Heart left ventricle (tissue), 16 donors: ENCODE measurements at places on chromosomes 1 and 21.

- peak; percentile 72 for DNase-seq
These were observed at the start of gene ILDR2 for GRCh38 chr1:166975361-166976129. TSS of gene ILDR2 (minus strand) at chr1:166975540. CDS start at chr1:166975268, 272 bp downstream.

- DNase-seq, result peak; percentile 16
These were observed 30.9 kb downstream of the MAPKAPK2 start for GRCh38 chr1:206715552-206716158.

GRCh38 chr1:160768295-160768657, 27.7 kb upstream of the LY9 start:
- peak; percentile 77 for DNase-seq

DNA sequence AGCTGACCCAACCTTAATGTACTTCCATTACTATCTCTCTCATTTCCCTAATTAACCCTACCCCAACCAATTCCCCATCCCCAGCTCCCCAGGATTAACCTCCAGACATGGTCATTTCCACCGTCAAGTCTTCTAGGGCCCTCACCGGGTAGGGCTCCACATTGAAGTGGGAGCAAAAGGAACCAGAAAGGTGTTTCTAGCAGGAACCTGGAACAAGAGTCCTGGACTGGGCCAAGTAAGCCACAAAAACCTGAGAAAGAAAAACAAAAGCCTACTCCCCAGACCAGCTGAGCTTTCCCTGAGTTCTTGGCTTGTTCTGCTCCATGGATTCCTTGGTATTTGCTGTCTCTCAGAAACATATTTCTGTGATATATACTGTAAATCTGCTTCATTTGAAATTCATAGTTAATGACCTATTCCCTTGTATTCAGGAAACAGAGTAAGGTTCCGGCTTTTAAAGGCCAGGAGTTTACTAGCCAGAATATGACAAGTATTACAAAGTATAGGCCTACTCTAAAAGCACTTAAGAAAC, 58.4 kb downstream of the SYF2 start:
- no peak for DNase-seq

DNA sequence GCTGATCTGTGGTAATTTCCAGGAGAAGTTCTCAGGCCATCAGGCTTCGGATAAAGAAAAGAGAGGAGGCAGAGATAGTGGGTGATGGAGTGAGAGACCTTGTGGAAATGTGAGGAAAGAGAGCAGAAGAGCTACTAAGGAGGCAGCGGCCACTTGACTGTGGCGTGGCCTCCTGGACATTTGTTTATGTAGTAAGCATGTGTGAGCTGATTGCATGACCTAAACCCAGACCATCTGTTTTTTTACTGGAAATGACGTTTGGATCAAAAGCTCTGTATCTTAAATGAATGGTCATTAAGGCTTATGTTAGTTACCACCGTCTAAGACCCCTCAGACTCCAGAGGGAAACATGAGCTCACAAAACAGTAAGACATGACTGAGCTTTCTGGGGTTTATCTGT, 13.6 kb downstream of the ATP1B1 start:
- no peak for DNase-seq

DNA sequence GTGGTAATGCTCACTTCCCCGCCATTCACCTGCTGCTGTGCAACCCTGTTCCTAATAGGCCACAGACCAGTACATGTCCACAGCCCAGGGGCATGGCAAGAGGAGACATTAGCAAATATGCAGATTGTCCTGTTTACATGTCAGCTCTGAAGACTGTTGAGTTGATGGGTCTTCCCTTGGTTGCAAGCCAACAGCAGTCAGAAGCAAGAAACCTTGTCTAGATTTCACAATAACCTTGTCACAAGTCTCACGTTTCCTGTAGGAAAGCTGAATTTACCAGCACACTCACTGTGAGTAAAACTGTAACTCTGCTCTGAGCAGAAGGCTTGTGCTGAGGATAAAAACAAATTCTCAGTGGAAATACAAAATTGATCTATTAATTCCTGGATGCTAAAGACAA, 195.1 kb downstream of the HLX start:
- DNase-seq, result no peak

- no peak for DNase-seq
These were observed 224.1 kb downstream of the SLC45A1 start for GRCh38 chr1:8541961-8542521.

DNA sequence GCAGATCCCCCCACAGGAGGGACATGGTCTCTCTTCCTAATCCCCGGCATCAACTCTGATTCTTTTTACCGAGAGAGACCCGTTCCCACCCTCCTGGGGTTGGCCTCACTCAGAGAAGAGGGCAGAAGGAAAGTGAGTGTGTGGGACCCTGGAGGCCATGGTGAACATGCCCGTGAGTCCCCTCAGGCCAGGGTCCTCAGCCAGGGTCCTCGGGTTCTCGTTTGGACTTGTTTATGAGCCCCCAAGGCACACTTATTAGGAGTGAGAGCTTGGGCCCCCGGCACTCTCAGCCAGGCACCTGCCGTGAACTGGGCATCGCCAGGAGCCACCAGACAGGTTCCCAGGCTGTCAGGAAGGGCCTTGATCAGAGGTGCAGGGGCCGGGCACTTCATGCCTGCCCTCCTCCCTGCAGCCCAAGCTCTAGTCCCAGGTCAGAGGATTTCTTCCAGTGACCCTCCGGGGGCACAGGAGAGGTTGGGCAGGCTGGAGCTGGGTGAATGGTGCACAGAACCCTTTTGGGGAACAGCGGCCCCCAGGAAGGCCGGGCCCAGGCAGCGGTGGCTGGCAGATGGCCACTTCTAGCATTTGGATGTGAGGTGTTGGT, 122.6 kb downstream of the CRYAA start:
- DNase-seq, result no peak

- DNase-seq, result no peak
These were observed 56.3 kb upstream of the CNN3 start for GRCh38 chr1:94983171-94983739.

GRCh38 chr1:62823556-62823955, 39.6 kb downstream of the ATG4C start:
- no peak for DNase-seq

- DNase-seq, result peak; percentile 32
These were observed 25.7 kb upstream of the ATP2B4 start for GRCh38 chr1:203600782-203601513.

- DNase-seq, result no peak
These were observed 923.2 kb downstream of the LTN1 start for GRCh38 chr21:28069450-28069923.

DNA sequence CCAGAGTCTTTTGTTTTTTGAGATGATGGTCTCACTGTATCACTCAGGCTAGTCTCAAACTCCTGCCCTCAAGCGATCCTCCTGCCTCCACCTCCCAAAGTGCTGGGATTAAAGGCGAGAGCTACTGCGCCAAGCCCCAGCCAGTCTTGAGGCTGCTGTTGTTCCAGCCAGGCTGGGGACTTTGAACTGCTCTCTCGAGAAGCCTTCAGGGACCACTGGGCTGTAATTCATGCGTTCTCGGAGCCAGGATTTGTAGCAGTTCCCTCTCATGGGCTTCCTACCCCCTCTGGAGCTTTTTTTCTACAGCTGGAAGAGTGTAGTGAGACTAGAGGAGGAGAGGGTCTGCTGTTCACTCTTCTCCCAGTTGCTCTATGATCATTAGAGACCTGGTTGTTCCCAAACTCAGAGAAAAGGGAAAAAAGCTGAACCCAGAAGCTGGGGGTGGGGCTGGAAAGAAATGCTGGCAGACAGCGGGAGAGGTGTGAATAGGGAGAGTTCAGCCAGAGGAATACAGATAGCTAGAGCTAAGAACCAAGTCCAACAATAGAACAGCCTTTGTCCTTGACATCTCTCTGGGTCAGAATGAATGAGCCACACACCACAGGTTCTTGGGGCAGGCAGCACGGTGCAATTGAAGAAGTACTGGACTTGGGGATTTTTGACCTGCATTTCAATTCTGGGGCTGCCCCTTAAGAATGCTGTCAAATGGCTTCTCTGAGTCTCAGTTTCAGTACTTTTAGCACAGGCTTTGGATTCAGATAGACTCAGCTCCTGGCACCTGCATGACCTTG, 13.2 kb upstream of the SLC41A1 start:
- no peak for DNase-seq

- no peak for DNase-seq
These were observed 286.0 kb downstream of the NFIA start for GRCh38 chr1:61368366-61368765.

GRCh38 chr1:98051065-98051675, 130.3 kb upstream of the DPYD start:
- peak; percentile 49 for DNase-seq

DNA sequence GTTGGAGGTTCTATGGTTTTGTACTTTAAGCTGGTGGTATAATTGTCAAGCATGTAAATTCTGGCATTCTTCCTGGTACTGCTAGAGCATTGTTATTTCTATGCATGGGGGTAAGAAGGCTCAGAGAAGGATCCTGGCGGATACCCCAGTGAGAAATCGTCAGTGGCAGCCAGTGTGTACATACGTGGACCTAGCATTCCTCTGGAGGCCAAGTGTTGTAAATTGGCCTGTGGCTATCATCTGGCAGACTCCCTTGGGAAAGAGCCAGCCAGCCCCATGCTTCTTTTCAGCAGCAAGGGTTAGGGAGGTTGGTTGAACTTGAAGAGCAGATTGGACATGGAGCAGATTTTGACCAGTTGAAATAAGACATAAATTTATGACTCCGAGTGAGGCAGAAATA, 5.2 kb upstream of the AGO3 start:
- peak; percentile 55 for DNase-seq

GRCh38 chr1:7269525-7269924, 484.3 kb downstream of the CAMTA1 start:
- no peak for DNase-seq

DNA sequence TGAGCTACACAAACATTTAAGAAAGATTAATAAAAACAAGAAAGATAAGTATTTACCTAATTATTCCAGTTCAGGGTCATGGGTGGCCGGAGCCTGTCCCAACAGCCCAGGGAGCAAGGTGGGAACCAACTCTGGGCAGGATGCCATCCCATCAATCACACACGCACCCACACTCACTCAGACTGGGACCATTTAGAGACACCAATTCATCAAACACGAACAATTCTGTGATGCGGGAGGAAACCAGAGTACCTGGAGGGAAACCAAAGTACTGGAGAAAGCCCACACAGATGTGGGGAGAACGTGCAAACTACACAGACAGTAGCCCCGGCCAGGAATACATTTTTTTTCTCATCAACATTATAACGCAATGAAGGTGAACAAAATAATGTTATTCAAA, 16.2 kb downstream of the WASF2 start:
- DNase-seq, result no peak

DNA sequence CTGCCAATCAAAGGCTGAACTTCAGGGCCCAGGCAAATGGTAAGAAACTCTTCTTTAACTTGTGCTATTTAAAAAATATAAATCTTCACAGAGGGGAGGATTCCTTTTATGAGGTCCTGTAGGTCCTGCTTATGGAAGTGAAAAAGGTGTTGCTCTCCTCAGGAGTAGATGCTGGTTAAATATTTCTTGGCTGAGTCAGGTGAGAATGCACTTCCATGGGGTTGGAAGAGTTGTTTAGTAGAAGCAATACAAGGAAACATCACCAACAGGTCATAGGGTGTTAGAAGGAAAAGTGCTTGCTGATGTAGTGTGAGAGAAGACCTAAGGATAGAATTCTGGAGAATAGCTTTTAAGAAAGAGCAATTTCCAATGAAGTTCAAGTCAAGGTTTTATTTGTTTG, 42.2 kb upstream of the ATP1A1 start:
- no peak for DNase-seq

DNA sequence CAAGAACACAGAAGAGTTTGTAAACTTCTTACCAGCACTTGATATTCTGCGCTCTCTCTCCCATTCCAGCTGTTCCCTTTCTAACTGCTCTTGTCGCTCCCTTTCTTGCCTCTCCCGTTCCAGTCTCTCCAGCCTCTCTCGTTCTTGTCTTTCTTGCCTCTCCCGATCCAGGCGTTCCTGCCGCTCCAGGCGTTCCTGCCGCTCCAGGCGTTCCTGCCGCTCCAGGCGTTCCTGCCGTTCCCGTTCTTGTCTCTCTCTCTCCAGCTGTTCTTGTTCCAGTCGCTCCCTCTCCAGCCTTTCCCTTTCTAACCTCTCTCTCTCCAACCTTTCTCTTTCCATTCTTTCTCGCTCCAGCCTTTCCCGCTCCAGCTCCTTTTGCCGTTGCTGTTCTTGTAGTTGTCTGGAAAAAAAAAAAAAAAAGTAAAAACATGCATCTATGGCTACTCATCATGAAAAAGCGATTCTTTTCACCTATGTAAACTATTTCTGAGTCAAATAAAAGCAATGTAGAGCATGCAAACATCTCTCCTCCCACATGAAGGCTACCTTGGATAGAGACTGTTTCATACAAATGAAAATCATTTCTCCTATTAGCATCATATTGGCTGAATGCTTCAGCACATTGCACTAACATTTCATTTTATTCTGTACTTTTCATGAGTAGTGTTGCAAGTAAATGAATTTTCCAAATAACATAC, 91.5 kb upstream of the LBR start:
- peak; percentile 67 for DNase-seq

- DNase-seq, result no peak
These were observed 2.9 kb downstream of the CHAF1B start for GRCh38 chr21:36388096-36388495.

DNA sequence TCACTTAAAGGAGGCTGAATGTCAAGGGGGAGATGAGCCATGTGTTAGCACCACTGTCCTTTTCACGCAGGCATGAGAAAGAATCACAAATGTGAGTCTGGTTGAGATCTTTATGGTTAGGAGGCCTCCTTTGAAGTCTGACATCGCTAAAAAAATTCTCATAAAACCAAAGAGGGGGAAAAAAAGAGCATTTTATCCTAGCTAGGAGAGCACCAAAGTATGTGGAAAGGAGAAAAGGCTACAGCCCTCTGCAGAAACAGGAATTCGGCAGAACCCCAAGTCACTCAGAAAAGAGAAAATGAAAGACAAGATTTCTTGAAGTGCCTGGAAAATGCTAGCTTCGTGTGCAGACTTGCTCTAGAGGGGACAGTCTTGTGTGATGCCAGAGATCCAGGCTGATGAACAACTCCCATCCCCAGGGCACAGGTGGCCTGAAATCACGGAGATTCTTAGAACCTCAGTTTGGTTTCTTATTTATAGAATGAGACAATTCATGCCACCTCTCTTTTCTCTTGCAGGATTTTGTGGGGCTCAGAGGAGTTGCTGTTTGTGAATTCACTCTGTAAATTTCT, 61.5 kb downstream of the RUNX1 start:
- DNase-seq, result no peak

DNA sequence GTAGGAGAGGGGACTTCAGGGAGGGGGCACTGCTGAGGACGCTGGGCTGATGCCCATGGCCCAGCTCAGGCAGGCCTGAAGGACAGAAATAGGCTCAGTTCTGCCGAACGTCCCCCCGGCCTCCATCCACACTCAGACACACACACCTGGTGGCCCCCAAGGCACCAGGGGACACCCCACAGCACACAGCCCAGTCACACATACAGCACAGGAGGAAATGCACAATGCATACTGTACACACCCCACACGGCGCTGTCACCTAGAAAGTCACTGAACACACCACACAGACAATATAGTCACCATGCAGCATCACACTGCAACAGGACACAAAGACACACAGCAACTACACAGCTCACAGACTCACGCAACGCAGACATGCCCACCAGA, 562 bp downstream of the SYTL1 start:
- peak; percentile 51 for DNase-seq

GRCh38 chr1:210257698-210258529, 25.3 kb downstream of the SERTAD4 start:
- no peak for DNase-seq

- DNase-seq, result no peak
These were observed 104.2 kb downstream of the DUSP10 start for GRCh38 chr1:221637641-221638041.

GRCh38 chr1:2555634-2556276, 416 bp upstream of the TNFRSF14 start:
- DNase-seq, result peak; percentile 91

- no peak for DNase-seq
These were observed 109.7 kb upstream of the ZBTB40 start for GRCh38 chr1:22341791-22342605.

- DNase-seq, result no peak
These were observed 4.9 kb downstream of the SH3BGR start for GRCh38 chr21:39456665-39457064.
